Kidney glomerular epithelial cell (primary cell): ENCODE measurements at places on chromosomes 1 and 21.

DNA sequence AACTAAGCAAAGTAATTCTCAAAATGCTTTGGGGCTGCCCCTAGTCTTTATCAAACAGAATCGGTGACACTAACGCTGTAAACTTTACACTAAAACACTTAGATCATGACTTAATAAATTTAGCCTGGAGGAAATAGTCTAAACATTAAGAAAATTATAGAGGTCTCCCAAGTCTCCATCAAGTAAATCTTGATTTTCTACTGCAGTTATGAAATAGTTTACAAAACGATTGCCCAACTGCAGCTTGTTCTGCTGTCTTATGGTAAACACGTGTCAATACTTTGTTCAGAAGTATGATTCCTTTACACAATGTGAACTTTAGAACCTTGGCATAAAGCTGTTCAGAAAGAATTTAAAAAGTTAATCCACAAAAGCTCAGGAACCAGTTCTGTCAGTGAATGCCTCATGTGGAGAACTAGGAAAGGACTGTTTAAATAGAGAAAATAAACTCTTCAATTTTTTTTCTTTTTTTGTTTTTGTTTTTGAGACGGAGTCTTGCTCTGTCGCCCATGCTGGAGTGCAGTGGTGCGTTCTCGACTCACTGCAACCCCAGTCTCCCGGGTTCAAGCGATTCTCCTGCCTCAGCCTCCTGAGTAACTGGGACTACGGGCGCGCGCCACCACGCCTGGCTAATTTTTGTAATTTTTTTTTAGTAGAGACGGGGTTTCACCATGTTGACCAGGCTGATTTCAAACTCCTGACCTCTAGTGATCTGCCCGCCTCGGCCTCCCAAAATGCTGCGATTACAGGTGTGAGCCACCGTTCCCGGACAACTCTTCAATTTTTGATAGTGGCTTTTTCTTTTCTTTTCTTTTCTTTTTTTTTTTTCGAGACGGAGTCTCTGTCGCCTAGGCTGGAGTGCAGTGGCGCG lies 1.6 kb downstream of the DDI2 start:
- peak; percentile 18 for DNase-seq

DNA sequence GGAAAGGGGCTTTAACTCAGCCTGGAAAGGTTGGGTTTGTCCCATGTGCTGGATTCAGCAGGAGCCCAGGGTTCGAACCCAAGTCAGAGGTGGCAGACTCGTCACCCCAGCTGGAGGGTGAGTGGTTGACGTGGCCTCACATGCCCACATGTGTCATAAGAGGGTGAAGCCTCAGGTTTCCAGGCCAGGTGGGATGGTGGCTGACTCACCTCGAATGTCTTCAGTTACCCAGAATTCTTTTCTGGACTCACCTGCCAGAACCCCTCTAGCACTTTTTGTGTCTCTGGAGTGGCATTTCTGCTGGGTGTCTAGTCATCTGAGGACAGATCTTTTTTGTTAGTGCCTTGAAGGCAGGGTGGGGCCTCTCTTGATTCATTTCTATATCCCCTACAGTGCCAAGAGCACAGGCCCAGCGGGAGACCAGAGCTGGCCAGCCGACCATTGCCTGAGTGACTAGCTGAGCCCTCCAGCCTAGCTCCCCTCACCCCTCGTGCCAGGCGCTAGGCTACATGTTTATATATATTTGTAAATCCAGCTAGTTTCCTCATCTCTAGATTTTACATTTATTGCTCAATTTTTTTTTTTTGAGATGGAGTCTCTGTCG lies 28.1 kb downstream of the IL6R start:
- DNase-seq = no peak

DNA sequence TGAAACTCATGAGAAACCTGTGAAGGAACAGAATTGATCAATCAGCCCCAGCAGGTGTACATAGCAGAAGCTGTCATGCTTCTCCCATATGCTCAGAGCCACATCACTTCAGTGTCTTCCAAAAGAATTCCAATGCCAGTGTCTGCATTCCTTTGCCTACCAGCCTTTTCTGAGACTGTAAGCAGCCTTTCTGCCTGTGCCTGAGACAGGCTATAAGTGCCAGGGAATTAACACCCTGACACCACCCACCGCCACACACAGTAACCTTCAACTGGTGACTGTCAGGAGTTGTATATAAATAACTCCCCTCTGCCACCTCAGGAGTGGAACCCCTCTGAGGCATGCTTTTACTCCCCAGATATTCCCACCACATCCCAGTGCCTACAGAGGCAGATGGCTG lies 38.1 kb upstream of the SLAMF9 start:
- no peak for DNase-seq

- DNase-seq = no peak
Observed at GRCh38 chr1:234777856-234778220, 167.9 kb upstream of the IRF2BP2 start.

- DNase-seq = no peak
Observed at GRCh38 chr21:35562876-35563275, 497.4 kb downstream of the SETD4 start.

DNA sequence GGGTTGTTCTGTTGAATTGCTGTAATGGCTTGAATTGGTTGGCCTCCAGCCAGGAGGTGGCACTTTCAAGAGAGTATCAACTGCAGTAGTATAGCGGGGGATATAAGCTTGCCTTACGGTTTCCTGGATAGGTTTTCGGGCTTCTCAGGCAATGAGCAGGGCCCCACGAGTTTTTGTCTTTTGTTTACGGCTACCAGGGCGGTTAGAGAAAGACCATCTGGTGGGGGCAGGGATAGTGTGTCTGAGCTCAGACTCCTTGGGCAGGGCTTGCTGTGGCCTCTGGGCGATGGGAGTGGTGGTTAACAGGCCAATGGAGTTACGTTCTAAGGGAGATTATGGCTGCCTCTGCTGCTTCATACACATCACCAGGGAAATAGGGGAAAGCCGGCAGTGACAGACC lies 62.8 kb downstream of the DTL start:
- DNase-seq = no peak

DNA sequence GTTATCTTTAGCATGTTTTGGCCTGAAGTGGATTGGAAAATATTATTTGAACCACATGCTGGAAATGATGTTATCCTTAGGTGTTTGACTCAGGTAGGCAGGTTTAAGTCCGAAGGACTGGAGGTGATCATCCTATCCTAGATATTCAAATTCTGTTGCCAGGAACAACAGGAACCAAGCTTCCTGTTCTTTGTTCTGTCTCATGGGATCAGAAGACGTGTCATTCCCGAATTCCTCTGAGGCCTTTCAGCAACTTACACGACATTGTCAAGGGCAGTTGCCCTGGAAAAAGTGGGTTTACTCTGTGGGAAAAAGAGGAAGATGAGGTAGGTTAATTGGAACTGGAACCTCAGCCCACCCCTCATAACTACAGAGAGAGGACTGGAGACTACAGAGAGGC lies 36.6 kb downstream of the SLAMF6 start:
- no peak for DNase-seq
